ENCODE measurements at places on chromosomes 11 and 22.

DNA sequence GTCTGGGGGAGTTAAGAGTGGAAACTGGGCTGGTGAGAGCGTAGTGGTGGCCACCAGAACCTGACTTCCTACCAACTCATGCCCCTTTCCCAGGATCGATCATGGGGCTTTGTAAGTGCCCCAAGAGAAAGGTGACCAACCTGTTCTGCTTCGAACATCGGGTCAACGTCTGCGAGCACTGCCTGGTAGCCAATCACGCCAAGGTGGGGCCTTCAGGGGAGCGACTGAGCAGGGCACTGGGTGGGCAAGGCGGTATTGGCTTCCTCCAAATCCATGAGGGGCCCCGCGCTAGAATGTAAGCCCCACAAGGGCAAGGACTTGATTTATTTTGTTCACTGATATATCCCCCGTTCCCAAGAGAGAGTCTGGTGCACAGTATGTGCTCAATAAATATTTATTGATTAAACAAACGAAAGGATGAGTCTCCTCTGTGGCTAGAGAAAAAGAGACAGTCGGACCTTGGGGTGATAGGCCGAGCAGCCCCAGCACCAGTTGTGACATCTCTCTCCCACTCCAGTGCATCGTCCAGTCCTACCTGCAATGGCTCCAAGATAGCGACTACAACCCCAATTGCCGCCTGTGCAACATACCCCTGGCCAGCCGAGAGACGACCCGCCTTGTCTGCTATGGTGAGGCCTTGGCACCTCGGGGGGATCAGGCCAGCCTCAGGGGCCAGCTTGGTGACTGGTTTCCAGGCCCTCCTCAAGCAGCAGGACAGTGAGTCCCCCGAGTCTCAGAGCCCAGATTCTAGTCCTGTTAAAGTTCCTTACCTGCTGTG lies 765 bp downstream of the ZFPL1 start:
- no peak for DNase-seq

- no peak for DNase-seq
Measured at GRCh38 chr22:50129121-50129736, 39.4 kb downstream of the MOV10L1 start.

DNA sequence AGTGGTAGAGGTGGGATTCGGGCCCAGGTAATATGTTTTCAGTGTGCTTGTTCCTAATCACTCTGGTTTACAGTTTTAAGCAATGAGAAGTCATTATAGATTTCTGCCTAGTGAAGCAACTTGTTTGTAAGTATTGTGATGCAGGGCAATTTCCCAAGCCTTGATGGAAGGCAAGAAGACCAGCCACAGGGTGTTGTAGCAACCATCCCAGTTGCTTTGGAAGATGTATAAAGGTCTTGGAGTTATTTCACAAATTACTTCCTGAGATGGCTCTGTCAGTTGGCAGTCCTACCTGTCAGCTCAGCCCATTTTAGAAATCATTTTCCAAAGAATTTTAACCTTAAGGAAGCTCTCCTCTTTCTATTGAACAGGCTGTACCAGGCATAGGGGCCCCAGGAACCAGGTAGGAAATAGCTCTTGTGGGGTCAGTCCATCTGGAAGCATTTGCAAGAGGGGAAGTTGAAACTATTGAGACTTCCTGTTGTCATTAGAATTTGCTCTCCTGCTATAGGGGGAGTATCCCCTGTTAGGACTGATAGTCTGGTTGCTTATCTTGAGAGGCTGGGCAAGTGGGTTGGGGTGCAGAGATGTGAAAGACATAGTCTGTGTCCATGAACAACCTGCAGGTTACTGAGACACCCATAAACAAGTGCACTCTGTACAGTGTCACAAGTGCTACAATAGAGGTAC lies 47.9 kb downstream of the STIM1 start:
- DNase-seq: no peak

GRCh38 chr11:115418081-115418480 lies 86.1 kb downstream of the CADM1 start:
- DNase-seq: no peak

DNA sequence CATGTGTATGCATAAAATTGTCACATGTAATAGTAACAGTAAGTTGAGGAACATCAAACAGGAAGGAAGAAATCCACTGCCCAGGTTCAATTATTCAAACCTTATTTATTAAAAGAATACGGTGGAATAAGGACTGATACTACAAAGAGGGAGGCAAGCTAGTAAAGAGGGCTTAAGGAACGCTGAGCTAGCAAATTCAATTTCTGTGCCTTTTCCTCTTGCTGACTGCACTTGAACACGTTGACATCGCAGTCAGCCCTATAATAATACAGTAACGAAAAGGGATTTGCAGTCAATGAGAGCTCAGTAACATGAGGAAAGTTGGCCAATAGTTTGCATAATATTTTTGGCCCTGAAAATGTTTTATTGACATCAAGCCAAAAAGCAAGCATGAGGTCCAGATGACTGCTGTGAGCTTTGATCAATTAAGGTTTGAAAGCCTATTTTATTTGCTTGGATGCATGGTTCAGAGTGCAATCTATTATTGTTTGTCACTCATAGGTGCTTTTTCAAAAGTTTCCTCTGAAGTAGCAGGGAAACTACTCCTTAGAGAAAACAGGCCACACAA lies 861.8 kb downstream of the LRRC4C start:
- DNase-seq: no peak

DNA sequence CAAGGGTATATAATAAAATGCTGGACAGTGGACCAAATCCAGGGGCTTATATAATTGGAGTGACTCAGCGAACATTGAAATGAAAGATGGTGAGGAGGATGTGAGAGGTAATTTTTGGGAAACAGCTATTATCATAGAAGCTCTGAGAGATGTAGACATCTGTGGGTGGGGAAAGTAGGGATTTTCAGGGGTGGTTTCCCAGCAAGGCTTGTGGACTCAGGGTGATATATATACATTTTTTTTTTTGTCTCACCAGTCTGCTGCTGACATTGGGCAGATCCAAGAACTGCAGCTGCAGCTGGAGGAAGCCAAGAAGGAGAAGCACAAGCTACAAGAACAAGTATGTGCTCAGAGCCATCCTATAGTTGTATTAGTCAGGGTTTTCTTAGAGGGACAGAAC lies 208.1 kb downstream of the MYO18B start:
- no peak for DNase-seq

GRCh38 chr11:47917599-47918369 lies 62.6 kb upstream of the PTPRJ start:
- DNase-seq: no peak

GRCh38 chr11:86625544-86625943 lies 46.9 kb downstream of the ME3 start:
- DNase-seq: no peak

DNA sequence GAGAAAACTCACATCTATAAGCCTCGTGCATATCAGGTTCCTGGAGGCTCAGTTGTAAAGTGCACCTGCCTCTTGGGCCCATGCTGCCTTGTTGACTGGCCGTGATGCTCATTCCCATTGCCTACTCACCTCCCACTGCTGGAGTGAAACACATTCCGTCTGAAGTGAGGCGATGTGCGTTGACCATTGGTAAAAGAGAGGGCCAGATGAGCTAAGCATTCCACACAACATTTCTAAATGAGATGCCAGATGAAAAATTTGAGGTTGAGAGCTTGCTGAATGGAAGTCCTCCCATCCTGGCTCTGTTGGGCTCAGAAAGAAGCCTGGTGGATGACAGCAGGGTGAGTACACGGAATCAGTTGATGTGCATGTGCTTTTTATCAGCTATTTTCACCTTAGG lies 8.6 kb upstream of the ADAMTS15 start:
- no peak for DNase-seq

Measured in AG09309 (cell line).